Sciatic nerve (tissue), 2 donors: ENCODE measurements at places on chromosomes 1 and 21.

DNA sequence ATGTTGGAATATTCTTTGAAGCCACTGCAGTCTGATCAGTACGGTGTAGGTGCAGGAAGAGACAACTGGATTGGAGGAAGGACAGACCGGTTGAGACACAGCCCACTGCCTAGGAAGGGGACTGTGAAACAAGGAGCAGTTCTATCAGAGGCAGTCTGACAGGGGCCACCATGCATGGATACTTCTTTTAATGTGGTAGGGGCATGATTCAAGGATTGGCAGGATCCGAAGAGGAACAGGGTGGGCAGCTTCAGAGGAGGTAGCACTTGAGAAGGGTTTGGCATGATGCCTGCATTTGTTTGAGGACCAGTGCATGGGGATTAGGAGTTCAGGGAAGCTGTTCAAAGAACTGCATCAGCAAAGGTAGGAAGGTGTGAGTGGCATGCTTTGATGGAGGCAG, 167.9 kb downstream of the DYRK1A start:
- DNase-seq, result no peak

DNA sequence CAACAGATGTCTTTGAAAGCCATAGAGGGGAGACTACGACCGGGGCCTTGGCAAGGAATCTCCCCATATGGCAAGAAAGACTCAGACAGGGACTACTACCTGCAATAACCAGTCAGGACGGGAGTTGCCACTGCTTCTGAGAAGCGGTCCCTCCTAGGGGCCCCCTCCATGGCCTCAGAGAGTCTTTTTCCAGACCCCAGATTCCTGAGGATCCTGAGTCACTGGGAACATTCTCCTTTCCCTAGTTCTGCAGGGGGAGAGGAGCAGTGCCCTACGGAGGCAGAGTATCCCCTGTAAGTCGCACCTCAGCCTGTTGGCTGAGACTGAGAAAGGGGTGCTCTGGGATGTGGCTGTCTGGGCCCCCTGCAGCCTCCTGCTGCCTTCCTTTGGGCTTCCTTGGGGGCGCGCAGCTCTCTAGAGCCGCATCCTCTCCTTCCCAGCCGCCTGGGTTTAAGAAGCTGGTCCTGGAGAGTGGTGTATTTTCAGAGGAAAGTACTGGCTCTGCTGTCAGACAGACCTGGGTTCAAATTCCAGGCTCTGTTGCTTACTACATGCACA, 7.8 kb downstream of the GLIS1 start:
- no peak for DNase-seq

DNA sequence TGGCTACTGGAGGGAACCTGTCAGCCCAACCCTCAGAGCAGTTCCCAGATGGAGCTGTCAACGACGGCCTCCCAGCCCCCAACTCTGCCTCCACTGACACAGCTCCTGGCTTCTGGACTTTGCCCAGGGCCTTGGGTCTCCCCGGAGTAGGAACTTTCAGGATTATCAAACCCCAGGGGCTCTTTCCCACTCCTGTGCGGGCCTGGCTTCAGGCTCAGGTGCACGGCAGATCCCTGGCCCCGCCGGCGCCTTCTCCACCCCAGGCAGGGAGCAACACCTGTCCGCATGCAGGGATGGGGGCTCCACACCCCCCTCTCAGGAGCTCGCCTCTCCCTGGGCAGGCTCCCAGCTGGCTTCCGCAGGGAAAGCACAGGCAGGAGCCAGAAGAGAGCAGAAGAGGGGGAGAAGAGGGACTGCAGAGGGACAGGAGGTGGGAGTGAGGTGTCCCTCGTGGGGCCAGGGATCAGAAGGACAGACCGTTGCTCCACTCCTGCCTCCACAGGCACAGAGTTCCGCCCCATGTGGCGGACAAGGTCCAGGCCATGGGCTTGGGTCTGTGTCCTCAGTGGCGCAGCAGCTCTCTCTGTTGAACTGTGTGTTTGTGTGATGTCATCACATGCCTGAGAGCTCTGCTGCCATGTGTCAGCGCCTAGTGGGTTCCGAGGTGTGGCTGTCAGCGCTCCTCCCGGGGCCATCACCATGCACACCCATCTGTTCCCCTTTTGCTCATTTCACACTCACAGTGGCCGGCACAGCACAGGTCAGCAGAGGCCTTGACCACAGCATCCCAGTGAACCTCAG, 107.7 kb downstream of the PDE9A start:
- DNase-seq, result no peak

DNA sequence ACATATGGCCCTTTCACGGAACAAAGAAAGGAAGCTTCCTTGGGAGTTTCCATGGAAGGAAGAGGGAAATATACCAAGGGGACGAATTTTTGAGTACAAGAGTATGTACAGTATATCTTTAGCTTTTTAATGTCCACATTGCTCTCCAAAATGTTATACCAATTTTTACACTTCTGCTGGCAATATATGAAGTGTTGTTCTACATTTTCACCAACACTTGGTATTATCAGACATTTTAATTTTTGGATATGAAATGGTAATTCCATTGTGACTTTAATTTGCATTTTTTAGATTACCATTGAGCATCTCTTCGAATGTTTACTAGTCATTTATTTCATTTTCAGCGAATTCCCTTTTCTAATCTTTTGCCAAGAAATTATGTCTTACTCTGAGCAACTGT, 5.5 kb upstream of the VPS45 start:
- DNase-seq, result no peak

DNA sequence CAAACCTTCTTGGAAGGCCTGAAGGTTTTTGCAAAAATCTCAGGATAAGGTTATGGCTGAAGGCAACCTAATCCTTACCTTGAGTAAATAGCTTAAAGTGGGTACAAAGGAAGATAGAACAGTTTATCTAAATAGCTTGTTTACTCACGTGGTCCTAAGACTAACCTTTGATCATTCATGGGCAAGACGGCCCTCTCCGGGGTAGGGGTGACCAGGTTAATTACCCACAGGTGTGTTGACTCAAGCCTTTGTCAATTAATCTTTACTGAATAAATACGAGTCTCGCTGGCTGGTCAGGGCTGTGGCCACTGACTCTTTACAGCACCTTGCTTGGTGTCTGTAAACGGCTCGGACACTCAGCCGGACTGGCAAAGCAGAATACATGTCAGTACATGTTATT, 10.8 kb downstream of the AADACL4 start:
- no peak for DNase-seq

GRCh38 chr1:212652609-212653008, 44.0 kb downstream of the ATF3 start:
- DNase-seq, result no peak

DNA sequence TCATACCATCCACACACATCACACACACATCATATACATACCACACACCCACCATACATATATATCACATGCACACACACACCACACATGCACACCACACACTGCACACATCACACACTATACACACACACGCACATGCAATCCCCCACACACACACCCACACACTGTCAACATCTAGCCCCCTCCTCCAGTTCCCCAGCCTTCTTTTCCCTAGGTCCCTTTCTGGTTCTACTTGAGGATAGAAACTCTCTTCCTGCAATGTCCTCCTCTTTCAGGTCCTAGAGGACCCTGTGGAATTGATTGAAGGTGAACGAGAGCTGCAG, 4.3 kb downstream of the CASQ1 start:
- DNase-seq, result no peak

DNA sequence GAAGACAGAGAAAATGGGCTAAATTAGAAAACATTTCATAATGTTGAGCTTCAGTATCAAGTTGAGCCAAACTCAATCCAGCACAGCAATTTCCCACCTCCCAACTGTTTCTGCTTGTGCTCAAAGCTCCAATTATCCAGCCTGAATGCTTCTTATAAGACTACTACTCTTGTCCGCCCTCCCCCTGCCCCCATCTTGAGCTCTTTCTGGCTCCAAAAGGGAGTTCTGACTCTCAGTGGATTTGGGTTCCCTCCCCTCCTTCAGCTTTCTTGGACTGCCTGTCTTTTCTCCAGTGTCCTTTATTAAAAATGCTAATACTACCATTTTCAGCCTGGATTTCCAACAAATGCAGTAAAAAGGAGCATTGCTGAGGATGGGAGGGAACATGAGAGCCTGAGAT, 174.8 kb downstream of the ASTN1 start:
- DNase-seq, result no peak

- DNase-seq, result no peak
These were observed 34.4 kb upstream of the RNF19B start for GRCh38 chr1:32998997-32999396.

DNA sequence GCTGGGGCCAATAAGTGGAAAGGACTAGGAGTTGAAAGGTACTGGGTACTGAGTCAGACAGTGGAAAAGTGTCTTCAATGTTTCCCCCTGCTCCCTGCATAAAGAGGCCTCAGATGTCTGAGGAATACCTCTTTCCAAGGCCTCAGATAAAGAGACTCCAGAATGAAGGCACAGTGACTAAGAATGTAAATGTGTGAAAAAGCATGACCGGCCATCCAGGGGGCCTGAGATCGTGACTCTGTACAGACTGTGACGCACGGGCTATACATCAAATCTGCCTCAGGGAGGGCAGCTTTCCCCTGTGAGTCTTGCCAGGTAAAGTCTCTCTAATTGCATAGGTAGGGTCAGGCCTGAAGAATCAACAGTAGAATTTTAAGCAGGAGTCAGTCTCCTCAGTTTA, 1690.5 kb downstream of the KCNT2 start:
- no peak for DNase-seq

DNA sequence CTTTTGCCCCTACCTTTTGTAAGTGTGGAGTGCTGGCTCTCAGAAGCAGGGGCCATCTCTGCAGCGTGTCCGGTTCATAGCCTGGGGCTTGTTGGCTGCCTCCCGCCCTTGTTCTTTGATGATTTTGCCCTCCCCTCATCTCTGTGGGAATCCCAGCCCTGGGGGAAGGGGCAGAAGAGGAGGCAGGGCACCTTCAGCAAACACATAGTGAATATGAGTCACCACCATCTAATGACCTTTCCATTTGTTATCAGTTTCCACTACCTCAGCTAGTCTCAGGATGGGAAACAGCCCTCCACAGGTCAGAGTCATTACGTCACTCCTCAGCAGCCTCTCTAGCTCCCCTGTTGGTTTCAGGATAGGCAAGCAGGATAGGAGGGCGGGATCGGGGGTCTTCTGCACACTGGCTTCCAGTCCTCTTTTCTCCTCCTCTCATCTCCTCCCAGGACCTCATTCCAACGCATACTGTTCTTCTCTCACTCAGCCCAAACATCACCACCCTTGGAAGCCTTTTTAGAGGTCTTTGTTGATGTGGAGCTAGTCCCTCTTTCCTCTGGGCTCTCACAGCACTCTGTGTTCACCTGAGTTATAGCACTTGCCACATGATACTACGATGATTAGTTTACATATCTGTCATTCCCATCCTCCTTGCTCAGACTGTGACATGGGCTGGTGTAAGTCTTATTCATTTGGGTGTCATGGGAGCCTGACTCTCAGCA, 15.8 kb downstream of the GADD45A start:
- no peak for DNase-seq

GRCh38 chr1:157838966-157839365, 2.6 kb downstream of the CD5L start:
- no peak for DNase-seq

- no peak for DNase-seq
These were observed 119.7 kb downstream of the PPIAL4G start for GRCh38 chr1:148363439-148363810.

DNA sequence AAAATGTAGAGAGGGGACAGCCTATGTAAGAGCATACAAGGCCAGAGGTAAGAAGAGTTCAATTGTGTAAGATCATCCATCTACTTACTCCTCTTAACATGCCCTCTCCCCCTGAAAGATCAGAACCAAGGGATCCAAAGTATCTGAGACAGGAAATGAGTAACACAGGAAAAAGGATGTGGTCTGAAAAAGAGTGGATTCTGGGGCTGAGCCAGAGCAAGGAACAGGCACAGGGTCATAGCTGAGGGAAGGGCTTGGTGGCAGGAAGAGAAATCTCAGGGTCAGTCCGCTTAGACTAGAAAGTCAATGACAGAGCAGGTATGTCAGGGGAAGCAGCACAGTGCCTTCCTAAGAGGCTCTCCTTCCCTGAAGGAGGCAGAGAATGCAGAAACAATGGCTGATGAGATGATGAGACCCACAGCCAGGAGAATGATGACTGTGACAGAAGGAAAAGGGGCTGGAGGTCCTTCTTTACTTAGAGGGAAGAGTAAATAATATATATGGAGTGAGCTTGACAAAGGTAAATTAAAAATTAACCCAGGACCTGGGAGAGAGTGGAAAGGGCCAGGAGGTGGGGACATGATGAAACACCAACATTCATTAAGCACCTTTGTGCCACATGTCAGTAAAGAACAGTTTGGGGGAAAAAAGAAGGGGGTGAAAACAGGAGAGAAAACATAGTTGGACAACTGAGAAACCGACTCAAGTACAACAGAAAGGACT, 26.2 kb upstream of the A3GALT2 start:
- DNase-seq, result no peak

GRCh38 chr1:203627851-203628200, 1.2 kb downstream of the ATP2B4 start:
- DNase-seq, result no peak

GRCh38 chr1:167766538-167766937, 44.8 kb downstream of the MPZL1 start:
- no peak for DNase-seq

- DNase-seq, result no peak
These were observed 503.8 kb downstream of the NPHP4 start for GRCh38 chr1:5488448-5488847.

DNA sequence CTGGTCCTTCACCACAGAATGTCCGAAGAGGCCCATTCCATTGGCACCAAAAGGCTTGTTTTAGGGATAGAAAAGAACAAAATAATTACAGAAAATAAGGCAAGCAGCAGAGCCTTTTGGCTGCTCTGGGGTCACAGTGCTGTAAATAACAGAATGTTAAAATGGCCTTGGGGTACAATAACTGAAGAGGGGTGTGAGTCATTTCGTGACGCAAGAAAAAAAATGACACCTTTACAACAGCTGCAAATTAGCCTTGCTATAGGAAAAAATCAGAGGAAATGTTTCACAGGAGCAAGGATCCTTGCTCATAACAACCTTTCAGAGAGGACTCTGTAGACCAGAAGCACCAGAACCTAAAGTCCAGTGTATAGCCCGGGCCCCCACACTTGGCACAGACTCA, 483.4 kb downstream of the OMA1 start:
- no peak for DNase-seq

DNA sequence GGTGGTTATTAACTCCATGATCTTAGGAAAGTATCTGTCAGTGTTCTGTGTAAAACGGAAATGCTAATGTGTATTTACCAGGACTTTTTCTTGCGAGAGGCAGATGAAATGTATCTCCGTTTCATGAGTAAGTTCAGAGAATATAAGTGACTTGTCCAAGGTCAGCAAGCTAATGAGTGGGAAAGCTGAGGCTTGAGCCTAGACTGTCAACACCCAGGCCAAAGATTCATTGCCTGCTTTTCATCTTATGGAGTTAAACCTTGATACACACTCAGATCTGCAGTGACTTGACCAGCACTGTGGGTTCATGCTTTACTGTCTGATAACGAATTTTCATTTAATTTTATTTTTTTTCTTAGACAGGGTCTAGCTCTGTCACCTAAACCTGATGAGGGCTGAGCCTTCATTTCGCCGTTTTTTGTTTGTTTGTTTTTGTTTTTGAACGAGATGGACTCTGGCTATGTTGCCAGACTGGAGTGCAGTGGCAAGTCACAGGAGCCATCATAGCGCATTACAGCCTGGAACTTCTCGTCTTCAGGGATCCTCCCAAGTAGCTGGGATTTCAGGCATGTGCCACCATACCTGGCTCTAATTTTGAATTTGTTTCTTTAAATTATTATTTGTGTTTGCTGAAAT, 918 bp upstream of the JTB start:
- no peak for DNase-seq

GRCh38 chr1:72649991-72650390, 367.7 kb upstream of the NEGR1 start:
- no peak for DNase-seq
